ENCODE measurements at places on chromosomes 11 and 22.

- DNase-seq: no peak
These were observed 43.3 kb downstream of the USP35 start for GRCh38 chr11:78231962-78232501.

- no peak for DNase-seq
These were observed 138.1 kb upstream of the E2F8 start for GRCh38 chr11:19378814-19379213.

DNA sequence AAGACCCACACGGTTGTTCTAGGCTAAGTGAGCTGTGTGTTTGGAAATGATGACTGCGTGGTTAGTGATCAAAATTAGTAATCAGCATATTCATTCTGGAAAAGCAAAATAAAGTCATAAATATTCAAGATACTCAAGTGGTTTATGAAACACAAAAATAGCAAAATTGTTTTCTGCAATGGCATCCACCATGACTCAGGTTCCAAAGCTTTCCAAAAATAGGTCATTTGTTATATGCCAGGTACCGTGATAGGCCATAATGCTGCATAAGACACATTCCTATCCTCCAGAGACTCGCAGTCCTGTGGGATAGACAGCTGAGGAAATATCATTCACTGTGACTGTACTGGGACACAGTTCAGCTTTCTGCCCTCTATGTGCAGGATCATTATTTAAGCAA, 2.4 kb upstream of the ATL3 start:
- DNase-seq: no peak

GRCh38 chr11:46120346-46121300, 631 bp downstream of the PHF21A start:
- no peak for DNase-seq

DNA sequence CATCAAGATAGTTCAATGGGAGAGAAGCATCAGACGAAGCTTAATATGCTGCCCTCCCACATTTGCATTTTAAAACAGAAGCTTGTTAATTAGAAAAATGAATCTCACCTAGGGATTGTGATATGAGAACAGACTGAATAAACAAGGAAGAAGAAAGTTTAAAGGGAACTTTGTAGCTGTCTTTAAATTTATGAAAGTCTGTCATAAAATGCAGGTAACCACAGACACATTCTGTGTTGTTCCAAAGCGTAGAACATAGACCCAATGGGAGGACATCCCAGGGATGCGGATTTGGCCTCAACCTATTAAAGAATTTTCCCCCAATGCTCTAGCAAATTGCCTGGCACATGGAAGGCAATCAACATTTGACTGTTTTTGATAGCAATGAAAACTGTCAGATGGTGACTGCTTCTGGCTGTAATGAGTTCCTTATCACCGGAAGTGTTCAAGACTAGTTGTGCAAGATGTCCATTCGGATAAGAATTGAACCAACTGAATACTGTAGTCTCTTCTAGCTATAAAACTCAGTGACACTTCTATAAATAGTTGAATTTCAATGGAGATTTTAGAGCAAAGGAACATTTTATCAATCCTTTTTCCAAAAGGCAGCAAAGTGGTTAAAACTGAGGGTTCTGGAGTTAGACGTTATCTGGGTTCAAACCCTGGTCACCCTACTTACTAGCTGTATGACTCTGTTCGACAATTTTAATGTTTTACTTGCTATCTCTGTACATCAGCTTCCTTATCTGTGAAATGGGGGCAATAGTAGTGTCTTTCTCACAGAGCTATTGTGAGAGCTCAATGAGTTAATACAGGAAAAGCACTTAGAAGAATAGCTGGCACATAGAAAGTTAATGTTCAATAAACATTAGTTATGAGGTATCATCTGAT, 64.9 kb downstream of the LIF start:
- DNase-seq: no peak

GRCh38 chr11:31922450-31922849, 111.3 kb upstream of the PAX6 start:
- no peak for DNase-seq
